Left lung (tissue), 14 donors: ENCODE measurements at places on chromosomes 1 and 21. TPM values are rescaled to one million over a fixed set of nuclear protein-coding genes. Genes with fewer than 3 reads are reported as not detected.
A peak's percentile ranks its signal among the peaks of the same experiment; 100 is the strongest.

DNA sequence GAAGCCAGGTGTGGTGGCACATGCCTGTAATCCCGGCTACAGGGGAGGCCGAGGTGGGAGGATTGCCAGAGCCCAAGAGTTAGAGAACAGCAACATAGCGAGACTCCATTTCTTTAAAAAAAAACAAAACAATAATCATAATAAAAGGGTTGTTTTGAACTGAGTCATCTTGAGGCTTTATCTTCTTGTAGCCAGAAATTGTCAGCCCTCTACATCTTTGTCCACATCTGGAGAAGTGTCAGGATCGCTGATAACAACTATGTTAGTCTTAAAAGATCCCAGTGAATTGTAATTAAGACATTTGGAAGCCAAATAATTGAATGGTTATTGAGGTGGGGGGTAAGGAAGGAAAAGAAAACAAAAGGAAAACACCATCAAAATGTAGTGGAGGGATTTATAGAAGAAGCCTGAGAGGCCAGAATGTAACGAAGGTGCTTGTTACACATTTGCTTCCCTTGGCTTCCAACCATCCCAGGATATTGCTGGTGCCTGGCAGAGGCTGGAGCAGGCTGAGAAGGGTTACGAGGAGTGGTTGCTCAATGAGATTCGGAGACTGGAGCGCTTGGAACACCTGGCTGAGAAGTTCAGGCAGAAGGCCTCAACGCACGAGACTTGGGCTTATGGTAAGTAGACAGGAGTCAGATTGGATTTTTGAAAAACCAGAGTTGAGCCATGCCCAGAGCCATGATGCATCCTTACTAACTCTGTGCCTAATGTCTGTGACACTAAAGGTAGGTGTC, 52.5 kb upstream of the MTR start:
- DNase-seq, result no peak

DNA sequence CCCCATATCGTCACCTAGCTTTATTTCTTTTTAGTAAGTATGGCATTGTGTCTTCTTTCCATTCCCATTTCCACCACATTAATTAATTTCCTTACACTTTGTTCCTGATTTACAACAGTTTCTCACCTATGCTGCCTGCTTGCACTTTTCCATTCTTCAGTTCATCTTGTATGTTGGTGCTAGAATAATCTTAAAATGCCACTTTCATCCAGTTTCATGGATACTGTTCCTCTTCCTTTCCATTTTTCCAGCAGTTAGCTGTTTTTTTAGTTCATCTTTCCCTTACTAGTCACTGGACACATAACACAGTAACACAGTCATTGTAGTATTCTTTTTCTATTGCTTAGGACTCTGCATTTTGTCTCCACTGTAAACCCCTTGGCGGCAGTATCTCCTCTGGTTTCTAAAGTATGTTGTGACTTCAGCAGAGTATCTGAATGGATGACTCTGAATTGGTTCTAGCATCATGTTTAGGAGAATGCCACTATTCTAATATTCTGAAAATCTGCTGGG, 2.1 kb downstream of the CDC7 start:
- DNase-seq, result no peak

DNA sequence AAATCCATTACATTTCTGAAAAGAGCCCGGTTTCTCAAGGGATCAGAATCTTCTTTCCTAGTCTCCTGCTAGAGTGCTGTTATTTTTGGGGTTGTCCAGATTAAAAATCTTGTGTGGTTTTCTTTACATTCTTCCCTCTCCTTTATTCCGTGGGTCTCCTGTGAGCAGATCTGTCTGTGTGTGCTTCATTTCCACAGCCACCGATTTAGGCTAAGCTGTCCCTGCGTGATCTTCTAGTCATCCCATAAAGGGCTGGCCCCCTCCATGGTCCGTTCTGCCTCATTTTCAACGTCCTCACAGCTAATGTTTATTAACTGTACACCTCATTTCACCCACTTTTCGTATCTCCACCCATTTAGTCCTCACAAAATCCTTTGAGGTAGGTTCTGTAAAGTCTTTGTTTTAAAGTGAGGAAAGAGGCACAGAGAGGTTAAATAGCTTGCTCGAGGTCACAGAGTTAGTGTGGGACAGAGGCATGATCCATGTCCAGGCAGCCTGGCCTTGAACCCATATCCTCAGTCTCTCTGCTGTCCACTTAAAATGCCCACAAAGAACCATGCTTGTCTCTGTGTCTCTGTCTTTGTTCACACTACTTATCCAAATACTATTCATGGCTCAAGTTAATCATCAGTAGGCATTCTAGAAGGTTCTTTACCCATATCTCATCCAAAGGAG, 38.2 kb upstream of the KIF1B start:
- no peak for DNase-seq

GRCh38 chr1:7988576-7988975, 27.1 kb downstream of the PARK7 start:
- DNase-seq, result no peak

DNA sequence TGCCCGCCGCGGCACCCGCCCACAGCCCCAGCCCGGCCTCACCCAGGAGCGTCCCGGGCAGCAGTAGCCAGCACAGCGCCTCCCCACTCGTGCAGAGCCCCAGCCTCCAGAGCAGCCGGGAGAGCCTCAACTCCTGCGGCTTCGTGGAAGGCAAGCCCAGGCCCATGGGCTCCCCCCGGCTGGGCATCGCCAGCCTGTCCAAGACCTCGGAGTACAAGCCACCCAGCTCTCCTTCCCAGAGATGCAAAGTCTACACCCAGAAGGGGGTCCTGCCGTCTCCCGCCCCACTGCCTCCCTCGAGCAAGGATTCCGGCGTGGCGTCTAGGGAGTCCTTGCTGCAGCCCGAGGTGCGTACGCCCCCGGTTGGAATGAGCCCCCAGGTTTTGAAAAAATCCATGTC, 531.2 kb downstream of the KIF26B start:
- DNase-seq, result no peak

DNA sequence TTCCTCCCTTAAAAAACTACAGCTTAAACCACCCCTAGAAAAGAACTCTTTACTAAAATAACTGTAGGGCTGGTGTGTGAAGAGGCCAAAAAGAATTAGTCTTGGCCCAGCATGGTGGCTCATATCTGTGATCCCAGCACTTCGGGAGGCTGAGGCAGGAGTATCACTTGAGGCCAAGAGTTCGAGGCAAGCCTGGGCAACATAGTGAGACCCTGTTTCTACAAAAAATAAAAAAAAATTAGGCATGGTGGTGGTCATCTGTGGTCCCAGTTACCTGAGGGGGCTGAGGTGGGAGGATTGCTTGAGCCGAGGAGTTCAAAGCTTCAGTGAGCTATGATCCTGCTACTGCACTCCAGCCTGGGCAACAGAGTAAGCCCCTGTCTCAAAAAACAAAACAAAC, 44.9 kb downstream of the BCAR3 start:
- DNase-seq, result no peak

GRCh38 chr21:36104317-36105300, 30.3 kb upstream of the CBR3 start:
- peak; percentile 38 for DNase-seq

- no peak for DNase-seq
Measured at GRCh38 chr1:151146072-151146411, 389 bp downstream of the SEMA6C start.

Gene LRRC38
- not detected for polyA plus RNA-seq
